ENCODE measurements at places on chromosomes 5 and 9.

DNA sequence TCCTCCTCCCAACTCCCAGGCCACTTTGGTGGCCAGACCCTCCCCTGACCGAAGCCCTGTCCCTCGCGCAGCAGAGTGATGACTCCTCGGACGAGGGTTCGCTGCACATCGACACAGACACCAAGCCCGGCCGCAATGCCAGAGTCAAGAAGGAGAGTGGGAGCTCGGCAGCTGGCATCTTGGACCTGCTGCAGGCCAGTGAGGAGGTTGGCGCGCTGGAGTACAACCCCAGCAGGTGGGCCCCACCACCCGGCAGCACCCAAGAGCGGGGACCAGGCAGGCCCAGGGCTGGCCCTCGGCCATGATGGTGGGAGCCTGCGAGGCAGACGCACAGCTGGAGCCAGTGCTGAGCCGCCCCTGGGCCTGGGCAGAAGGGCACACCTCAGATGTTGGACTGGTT, 90.6 kb downstream of the PHF2 start:
- no peak for DNase-seq

DNA sequence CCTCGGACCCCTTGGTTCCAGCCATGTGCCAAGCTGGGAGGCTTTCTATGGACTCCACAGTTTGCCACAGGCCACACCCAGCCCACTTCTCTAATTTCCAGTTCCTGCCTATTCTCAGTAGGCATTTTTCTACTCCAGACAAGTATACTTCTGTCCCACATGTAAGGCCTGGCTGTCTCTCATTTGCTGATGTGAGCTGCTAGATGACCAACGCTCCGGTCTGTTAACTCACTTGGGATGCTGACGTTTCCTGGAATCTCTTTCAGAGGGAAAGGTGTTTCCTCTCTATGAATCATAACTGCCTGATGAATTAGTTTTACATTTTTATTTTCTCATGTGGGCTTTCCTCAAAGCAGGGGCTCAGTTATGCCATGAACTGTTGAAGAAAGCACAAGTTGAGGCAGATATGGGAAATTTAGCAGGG, 36.3 kb downstream of the ERGIC1 start:
- no peak for DNase-seq

DNA sequence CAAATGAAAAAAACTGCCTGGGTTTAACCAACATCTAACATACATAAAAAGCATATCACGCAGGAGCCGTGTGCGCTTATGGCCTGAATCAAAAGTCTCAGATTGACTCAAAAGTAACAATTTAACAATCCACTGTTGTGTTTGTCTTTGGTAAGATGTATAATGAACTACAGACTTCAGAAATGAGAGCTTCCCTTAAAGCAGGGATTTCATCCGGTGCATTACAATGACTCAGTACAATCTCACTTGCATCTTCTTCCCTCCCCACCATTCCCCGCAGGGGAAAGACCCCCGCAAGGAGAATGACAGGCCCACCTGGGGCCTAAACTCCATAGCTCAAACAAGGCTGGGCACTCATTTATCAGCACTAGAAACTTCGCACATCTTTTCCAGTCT, 1.4 kb downstream of the ZFR start:
- no peak for DNase-seq

DNA sequence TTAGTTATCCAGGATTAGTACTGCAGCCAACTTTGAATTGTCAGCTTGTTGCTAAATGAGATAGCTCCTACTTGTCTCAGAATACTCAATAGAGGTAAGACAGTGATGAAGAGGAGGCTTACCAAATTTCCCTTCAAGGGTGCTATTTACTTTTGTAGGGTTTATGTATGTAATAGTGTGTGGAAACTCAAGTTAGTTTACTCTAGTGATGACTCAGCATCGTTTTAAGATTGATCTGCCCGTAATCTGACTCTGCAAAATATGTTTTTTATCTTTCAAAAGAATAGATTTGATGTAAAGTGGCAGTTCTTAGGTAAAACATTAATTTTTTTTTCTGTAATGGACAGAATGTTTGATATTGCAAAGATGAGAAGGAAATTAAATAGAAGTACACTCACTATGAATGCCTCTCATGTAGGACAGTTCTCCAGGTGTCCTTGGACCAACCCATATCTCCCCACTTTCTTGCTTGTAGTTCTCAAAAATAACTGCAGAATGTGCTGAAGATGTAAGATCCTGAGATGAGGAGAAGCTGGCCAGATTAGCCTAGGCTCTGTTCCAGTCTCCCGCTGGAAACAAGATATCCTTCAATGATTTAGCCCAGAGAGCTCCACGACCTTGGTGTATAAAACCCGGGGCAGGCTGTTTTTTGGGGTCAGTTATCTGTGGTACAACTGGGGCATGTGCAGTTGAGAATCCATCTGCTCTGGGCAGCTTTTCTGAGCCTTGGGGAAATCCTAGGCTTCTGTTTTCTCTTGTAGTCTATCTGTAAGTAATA, 24.4 kb upstream of the MROH2B start:
- no peak for DNase-seq

- DNase-seq, result no peak
Observed at GRCh38 chr5:154698763-154699162, 56.4 kb upstream of the LARP1 start.

- DNase-seq, result no peak
Observed at GRCh38 chr5:81779916-81780266, 29.0 kb upstream of the SSBP2 start.

GRCh38 chr5:149869411-149869821, 75.2 kb downstream of the PDE6A start:
- DNase-seq, result no peak

- DNase-seq, result no peak
Observed at GRCh38 chr9:87167582-87167981, 220.3 kb upstream of the GAS1 start.

DNA sequence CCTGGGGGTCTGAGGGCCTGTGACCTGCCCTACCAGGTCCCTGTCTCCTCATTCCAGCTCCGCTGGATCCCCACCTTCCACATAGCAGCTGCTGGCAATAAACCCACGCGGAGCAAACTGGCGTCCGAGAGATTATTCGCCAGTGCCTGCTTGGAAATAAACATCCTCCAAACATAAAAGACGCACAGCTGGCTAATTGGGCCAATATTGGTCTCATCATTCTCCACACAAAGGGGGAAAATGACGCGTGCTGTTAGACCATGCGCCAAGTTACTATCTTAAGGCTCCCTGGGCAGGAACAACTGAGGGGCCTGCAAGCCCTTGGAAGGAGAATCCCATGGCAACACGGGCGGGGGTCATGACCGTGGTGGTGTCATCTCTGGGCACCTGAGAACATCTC, 73.3 kb upstream of the SARDH start:
- no peak for DNase-seq

DNA sequence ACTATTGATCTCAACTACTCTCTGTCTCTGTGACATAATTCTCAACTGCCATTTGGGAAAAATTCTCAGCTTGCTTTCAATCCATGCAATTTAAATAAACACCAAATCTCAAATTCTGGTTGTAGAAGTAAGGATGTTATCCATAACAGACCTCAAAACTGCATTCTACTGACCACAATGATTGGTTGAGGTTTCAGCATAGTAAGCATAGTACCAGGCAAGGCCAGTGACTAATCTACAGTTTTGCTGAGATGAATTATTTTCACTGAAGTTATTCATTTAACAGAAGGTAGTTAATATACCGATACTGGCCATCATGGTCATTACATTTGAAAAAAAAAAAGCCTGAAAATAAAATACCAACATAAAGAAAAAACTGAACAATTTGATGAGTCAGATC, 488.0 kb upstream of the CDH18 start:
- no peak for DNase-seq

GRCh38 chr9:15889555-15889954, 336.7 kb downstream of the CCDC171 start:
- DNase-seq, result no peak

- DNase-seq, result no peak
Observed at GRCh38 chr5:78534148-78534904, 114.2 kb downstream of the LHFPL2 start.

- no peak for DNase-seq
Observed at GRCh38 chr5:149559706-149560105, 8.5 kb upstream of the CSNK1A1 start.

GRCh38 chr5:93601071-93601801, 18.2 kb downstream of the NR2F1 start:
- DNase-seq, result no peak

DNA sequence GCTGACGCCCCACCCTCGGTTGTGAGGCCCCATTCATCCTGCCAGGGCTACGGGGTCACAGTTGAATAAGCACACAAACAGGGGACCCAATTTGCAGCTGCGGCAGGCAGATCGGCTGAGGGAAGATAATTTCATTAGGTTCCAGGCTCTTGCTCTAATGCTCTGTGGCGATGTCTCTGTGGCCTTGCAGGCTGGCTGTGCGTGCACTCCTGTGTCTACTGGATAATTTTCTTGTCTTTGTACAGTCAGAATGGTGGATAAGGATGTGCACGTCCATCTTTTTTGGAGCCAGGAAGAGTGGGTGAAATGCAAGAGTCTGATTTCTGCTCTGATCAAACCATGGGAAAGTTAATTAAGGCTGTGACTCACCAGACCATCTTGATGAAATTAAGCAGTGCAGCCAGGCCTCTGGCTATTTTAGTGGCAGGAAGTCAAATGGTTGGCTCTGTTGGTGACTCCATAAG, 39.2 kb downstream of the NSG2 start:
- DNase-seq, result no peak

DNA sequence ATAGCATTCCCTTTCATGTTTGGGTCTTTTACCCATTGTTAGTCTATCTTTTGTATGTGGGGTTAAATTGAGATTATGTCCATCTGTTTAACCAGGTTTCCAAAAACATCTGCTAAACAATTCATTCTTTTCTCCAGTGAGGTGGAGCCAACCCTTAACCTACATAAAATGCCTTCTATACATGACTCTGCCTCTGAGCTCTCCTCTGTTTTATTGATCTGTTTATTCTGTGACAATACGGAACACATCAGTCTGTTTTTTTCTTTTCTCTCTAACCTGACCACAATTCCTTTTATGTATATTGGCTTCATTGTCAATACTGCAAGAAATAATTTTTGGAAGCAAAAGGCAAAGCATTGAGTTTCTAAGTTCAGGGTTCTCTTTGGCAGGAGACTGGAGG, 9.9 kb upstream of the ARL15 start:
- no peak for DNase-seq
